ENCODE measurements at places on chromosomes 7 and 10. TPM values are rescaled to one million over a fixed set of nuclear protein-coding genes. Genes with fewer than 3 reads are reported as not detected.

DNA sequence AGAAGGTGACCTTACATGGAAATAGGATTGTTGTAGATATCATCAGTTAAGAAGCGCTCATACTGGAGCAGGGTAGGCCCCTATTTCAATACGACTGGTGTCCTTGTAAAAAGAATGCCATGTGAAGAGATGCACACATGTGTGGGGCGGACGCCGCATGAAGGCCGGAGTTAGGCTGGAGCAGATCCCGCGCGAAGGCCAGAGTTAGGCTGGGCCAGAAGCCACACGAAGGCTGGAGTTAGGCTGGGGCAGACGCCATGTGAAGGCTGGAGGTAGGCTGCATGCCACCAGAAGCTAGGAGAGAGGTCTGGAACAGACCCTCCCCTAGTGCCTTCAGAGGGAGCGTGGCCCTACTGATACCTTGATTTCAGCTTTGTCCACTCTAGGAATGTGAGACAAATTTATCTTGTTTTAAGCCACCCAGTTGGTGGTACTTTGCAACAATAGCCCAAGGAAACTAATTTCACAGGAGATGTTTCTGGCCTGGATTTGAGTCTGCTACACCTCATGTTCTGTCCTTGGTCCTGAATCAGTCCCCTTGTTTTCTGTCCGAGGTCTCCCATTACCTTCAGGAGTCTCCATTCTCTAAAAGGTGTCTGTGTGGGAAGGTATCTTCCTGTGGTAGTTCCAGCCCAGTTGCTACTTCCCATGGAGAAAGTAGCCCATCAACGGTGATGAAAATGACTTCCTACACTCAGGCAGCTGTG lies 585.8 kb downstream of the LRMDA start:
- DNase-seq = no peak

DNA sequence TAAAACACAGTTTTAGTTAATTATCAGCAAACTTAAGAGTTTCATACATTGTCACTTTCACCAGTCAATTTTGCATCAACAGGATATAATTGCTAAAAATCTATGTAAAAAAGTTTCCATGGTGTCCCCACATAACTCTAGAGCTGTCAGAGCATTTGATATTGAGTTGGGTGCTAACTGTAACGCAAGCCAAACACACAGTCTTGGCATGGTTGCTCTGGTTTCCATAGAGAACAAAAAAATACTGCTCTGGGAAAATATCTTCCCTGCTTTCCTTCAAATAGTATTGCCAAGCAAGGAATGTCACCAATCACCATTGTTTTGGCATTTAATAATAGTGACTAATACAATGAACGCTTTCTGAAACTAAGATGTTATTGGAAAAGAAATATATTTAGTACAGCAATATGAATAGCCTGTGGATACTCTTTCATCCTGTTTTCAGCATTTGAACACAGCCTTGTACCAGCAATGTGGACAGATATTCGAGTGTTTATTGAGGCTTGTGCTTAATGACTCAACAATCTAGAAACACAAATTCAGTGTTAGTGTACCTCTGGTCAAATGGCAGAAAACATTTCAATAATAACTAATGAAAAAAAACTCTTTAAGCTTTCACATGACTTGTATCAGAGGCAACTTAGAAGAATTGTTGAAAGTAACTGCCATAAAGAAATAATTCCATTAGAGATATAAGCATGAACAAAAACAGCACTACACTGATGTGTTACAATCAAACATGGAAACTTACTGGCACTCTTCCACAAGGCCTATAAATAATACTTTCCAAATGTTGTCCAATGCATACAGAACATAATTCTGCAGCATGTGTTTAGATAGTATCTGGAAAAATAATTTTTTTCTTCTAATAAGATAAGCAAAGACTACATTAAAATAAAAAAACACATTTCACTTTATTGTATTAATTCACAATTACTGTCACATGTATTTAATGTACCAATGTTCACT lies 1469.5 kb upstream of the CELF2 start:
- DNase-seq = no peak

GRCh38 chr10:116737627-116738327 lies 4.6 kb downstream of the HSPA12A start:
- DNase-seq = no peak

DNA sequence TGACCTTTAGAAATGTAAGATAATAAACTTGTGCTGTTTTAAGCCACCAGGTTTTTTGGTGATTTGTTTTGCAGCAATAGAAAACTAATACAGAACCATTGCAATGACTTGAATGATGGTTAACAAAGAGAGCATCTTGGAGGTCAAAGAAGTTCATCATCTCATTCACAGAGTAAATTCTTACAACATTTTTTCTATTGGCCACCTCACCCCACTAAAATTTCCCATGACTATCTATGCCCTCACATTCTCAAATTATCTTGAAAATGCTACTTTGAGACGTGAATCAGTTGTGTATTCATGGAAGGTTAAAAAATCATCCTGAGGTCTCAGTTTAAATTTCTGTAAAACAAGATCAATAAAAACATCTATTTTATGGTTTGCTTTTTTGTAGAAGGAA lies 754.2 kb downstream of the SORCS1 start:
- DNase-seq = no peak

- DNase-seq = no peak
These were observed 36.9 kb downstream of the BAG3 start for GRCh38 chr10:119688033-119688508.

DNA sequence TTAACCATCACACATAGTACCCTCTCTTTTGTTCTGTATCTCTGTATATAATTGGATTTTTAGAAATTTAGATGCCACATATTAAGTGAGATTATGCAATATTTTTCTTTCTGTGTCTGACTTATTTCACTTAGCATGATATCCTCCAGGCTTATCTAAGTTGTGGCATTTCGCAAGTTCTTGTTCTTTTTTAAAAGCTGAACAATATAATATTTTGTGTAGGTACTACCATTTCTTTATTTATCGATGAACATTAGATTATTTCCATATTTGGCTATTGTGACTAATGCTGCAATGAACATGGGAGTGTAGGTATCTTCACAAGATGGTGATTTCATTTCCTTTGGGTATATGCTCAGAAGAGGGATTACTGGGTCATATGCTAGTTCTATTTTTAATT lies 295.0 kb downstream of the SUGCT start:
- DNase-seq = no peak

- no peak for DNase-seq
These were observed 10.5 kb downstream of the ADAM22 start for GRCh38 chr7:87944547-87944946.

DNA sequence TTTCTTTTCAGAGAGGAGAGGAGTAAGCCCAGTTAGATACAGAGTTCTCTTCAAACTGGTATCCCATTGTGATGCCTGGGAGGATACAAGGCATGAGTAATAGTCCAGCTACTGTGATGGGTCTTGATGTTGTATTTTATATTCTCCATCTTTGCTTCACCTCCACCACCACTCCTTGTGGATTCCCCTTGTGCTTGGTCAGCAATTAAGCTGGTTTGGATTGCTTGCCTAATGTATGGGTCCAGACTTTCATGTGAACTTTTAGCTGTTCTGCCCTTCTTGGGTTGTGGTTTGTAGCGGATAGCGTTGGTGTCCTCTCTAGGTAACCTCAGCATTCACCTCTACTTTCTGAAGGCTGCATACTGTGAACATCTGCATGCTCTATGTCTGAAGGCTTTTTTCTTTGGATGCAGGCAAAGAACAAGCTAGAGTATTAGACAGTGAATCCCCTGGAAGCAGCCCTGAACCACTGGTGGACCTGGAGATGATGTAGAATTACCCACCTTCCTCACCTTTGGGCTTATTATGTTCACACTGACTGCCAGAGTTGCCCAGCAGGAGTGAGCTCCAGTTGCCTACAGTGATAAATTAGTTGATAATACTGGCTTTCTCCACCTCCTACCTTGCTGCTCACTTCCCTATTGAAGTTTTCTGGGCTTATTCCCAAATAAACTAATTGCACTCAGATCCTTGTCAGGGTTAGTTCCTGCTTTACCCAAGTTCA lies 126.5 kb upstream of the MTPN start:
- DNase-seq = no peak

GRCh38 chr7:98877692-98878364 lies 504 bp upstream of the TRRAP start:
- DNase-seq = no peak

- no peak for DNase-seq
These were observed 27.7 kb upstream of the CAMK1D start for GRCh38 chr10:12321641-12322040.

GRCh38 chr7:90710466-90710850 lies 114.3 kb downstream of the CDK14 start:
- no peak for DNase-seq

DNA sequence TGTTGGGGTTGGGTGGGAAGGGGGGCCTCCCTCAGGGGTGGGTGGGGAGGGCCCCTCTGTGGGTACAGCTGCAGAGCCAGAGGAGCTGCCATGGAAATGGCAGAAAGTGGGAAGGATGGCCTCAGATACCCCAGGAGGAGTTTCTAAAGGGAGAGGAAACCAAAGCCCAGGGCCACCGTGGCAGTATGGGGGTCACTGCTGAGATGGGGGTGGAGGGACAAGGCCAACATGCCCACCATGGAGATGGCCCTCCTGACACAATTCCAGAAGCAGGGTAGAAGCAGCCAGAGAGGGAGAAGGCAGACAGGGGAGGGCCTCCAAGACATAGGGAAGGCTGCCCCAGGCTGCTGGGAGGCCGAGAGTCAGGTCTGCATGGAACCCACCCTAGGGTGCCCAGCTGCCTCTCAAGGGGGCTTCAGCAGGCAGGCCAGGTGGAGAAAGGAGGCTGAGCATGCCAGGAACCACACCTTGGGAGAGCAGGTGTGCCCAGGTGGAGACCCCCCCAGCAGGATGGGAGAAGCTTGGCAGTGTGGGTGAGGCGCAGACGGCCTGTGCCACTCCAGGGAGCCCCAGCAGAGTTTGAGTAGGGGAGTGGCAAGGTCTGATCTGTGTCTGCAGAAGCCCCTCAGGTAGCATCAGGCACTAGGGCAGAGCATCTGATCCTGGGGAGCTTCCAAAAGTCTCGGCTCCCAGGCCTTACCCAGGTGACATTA lies 146.8 kb downstream of the ARHGAP22 start:
- no peak for DNase-seq

DNA sequence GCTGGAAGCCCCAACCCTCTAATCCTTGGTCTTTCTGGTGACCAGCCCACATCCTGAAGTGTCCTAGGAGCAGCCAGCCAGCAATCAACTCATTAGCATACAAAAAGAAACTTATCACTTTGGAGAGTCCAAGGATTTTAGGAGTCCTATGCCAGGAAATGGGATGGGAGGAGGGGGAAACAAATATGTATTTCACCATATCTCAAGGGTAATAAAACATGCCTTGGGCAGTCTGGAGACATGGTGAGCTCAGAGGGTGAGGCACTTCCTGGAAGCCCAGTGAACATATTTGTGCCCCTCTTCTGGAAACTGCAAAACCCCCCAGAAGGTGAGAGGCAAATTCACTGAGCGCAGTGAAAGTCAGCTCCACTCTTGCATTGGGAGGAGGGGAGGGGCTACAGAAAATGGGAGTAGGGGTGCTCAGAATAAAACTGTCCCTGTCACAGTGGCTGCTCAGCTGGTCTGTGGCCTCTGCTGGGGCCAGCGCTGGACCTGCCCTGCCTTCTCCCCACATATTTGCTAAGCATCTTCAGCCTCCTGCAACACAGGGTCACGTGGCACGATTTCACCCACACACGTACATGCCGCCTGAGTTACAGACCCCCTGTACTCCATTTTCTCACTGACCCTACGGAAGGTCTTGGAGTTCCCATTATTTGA lies 17.7 kb upstream of the ZMIZ1 start:
- DNase-seq = no peak

DNA sequence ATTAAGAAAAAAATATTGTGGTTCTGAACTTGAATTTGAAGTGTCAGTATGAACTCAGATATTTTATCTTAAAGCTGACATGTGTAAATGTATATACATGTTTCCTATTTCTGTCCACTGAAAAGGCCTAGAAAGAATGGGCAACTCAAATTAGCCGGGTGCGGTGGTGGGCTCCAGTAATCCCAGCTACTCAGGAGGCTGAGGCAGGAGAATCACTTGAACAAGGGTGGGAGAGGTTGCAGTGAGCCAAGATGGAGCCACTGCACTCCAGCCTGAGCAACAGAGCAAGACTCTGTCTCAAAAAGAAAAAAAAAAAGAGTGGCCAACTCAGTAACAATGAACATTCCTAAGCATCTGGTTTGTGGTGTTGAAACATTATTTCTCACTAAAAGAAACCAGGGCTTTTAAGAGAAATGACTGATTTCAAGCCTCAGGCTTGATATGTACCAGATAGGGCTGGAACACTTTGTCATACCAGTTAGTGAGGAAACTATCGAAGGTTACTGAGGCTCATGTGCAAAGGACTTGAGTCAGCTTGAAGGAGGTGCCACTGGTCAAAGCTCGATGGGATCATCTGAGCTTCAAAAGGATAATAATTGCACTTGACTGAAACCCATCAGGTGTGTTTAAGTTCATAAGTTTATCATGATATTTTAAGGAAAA lies 40.5 kb downstream of the AOAH start:
- no peak for DNase-seq

GRCh38 chr7:131056007-131056406 lies 271.7 kb upstream of the MKLN1 start:
- DNase-seq = no peak

- no peak for DNase-seq
These were observed 17.0 kb upstream of the CDCA7L start for GRCh38 chr7:21962677-21963076.

- no peak for DNase-seq
These were observed 14.1 kb downstream of the OGDHL start for GRCh38 chr10:49748006-49748405.

GRCh38 chr10:79241990-79242619 lies 105.2 kb upstream of the PPIF start:
- no peak for DNase-seq

- no peak for DNase-seq
These were observed 1.2 kb upstream of the INPP5A start for GRCh38 chr10:132536241-132536876.

GPC2 gene
- total RNA-seq = 2.9 TPM

IGFBP1 gene
- total RNA-seq = 2.4 TPM

AQP1 gene
- 0.26 TPM for total RNA-seq

NKX6-2 gene
- not detected for total RNA-seq

CDNF gene
- 0.69 TPM for total RNA-seq

RBP3 gene
- not detected for total RNA-seq

TMEM213 gene
- total RNA-seq = not detected

WNT8B gene
- total RNA-seq = 0.10 TPM

ELFN1 gene
- 1.3 TPM for total RNA-seq

COBL gene
- 23.8 TPM for total RNA-seq

ANKRD30A gene
- total RNA-seq = not detected

ZNF488 gene
- not detected for total RNA-seq

AGAP6 gene
- 7.8 TPM for total RNA-seq

TAC1 gene
- total RNA-seq = not detected

All from NCI-H460 (cell line).